NCI-H1694 (cell line): ENCODE measurements at places on chromosomes 2 and 18.

DNA sequence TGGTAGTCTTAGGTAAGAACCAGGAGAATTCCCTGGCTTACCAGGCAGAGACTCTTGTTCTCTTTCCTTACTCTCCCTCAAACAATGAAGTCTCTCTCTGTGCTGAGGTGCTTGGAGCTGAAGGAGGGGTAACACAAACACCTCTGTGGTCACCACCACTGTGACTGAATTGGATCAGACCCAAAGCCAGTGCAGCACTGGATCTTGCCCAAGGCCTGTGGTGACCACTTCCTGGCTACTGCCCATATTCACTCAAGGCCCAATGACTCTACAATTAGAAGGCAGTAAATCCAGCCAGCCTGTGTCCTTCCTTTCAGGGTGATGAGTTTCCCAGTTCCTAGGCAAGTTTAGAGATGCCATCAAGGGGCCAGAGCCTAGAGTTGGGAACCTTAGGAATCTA is 706.8 kb downstream of the SLC4A3 start:
- no peak for DNase-seq

- no peak for DNase-seq
These were observed 32.9 kb downstream of the HS1BP3 start for GRCh38 chr2:20617892-20618467.

- DNase-seq: no peak
These were observed 733.6 kb upstream of the ZEB2 start for GRCh38 chr2:145253492-145253891.

DNA sequence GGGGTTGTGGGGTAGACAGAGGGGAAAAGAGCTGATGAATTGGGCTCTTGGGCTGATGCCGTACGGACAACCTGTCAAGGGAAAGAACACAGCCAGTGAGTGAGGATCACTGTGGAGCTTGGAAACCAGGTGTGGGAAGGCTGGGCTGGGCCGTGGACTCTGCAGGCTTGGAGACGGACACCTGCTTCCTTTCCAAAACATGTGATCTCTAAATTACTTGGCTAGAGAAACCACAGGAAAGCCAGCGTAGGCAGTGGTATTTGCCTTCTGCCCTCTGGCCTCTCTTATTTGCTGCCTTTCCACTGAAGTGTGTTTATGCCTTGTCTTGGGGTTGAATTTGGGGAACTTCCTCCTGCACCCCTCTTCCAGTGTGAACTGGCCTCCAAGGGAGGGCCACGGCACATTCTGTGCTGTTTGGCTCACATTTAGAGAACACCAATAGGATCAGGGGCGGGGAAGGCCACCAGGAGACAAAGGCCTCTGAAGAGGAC is 267.7 kb downstream of the PRKCE start:
- no peak for DNase-seq

GRCh38 chr18:49013291-49013691 is 62.5 kb upstream of the SMAD7 start:
- DNase-seq: no peak

DNA sequence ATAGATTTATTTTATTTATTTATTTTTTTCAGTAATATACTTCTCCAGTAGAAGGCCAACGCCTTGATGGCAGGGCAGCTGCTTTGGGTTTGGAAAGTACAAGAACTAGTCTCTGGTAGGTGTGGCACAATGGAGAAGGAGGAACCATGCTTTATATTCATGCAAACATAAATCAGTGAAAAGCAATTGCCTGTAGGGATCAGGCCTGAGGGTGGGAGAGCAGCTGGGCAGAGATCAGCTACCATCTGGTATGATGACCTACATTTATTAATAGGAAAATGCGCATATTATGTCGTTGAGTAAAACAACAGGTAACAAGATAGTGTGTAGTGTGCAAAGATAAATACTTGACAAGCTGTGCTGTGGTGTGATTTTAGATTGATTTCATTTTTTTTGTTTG is 120.4 kb upstream of the TLK1 start:
- DNase-seq: peak; percentile 77

DNA sequence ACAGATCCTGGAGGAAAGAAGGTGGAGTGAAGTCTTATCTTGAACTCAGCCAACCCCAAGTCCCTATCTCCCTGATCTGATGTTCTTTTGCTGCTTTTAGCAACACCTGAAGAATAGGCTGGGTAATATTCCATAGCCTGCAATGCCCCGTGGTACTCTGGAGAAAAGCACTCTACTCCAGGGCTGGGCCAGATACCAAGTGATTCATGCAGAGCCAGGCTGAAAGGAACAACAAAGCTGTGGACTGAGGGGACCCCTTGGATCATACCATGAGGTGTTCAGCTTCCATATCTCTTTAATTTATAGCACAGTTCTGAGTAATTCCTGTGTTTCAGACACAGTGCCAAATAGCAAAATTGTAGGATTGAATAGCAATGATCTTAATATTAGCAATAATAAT is 130.6 kb downstream of the NXPH2 start:
- no peak for DNase-seq

GRCh38 chr18:29181151-29181901 is 1004.4 kb upstream of the CDH2 start:
- DNase-seq: no peak

- DNase-seq: no peak
These were observed 21.0 kb upstream of the PDE1A start for GRCh38 chr2:182447863-182448262.

DNA sequence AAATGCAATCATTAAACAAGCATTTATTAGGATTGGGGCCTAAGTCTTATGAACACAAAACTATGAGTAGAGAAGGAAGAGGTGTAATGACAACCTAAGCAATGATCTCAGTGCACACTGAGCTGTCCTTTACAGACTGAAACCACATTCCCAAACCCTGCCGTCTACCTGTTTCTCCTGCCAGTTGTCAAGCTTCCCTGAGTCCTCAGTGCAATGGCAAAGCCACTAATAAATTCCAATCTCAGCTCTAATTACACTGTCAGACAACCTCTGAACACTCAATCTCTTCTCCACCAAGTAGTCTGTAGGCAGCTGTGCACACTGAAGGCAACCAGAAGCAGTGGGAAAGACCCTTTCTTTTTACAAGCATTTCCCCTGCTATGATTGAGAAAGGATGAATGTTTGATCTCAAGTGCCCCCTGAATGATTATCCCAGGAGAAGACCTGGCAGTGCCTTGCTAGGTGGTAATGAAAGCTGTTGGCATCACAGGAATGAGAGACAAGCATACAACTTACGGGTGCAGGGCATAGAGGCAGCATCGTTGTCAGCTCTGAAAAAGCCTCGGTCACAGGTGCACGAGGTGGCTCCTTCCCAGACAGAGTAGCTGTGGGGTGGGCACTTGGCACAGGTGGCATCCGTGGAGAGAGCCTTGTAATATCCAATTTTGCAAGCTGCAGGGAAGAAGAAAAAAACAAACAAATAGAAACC is 71.4 kb downstream of the EPHA4 start:
- no peak for DNase-seq

DNA sequence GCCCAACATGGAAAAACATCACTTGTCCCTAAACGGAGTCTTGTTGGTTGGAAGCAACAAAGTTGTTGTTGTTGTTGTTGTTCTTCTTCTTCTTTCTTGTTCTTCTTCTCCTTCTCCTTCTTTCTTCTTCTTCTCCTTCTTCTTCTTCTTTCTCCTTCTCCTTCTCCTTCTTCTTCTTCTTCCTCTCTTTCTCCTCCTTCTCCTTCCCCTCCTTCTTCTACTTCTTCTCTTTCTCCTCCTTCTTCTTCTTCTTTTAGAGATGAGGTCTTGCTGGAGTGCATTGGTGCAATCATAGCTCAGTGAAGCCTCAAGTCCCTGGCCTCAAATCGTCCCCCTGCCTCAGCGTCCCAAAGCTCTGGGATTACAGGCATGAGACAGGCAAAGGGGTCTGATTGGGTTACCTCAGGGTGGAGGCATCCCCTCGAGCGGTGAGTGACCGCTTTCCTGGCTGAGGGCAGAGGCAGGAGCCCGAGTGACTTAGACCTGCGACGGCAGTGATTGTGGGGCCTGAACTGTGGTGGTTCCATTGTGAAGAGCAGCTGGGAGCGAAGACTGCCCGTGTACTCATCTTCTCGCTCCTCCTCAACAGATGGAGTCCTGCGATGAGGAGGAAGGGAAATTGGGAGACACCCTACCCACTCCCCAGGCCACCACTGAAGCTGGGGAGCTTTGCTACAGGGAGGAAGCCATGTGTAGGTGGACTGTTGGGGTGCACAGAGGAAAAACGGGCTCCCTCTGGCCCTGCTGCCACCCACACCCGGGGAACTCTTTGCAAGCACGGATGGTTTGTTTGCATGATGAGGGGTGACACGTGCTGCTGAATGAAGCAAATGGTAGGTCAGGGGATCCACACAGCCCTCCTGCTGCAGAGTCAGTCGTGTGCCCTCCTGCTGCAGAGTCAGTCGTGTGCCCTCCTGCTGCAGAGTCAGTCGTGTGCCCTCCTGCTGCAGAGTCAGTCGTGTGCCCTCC is 7.0 kb upstream of the PER2 start:
- DNase-seq: no peak

DNA sequence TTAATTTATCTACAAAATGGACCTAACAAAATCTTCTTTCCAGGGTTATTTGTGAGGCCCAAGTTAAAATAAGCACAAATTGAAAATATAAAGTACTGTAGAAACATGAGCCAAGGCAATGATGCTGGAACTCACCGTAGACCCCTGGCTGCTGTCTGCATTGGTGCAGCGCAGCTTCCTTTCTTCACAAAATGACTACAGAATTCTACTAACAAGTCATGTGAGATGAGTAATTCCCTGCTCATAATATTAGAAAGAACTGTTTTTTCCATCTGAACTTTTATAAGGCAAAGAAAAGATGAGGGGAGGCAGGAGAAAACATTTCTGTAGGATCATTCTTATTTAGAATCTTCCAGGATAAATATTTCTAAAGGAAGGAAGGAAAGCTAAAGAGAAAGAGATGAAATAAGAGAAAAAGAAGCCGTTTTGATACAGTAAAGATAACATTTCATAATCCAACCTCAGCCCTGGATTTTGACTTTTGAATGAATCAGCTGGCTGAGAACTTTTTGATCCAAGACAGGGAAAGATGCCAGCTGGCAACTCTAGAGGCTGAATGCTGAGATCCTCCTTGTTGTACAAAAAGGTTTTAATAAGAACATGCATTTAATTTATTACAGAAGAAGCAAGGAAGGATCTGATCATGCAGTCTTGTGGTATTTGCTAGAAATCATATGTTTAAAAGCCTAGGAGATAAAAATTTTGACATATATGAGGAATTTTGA is 183.9 kb upstream of the KLHL14 start:
- no peak for DNase-seq

- no peak for DNase-seq
These were observed 41.1 kb upstream of the NAB1 start for GRCh38 chr2:190607657-190608357.

DNA sequence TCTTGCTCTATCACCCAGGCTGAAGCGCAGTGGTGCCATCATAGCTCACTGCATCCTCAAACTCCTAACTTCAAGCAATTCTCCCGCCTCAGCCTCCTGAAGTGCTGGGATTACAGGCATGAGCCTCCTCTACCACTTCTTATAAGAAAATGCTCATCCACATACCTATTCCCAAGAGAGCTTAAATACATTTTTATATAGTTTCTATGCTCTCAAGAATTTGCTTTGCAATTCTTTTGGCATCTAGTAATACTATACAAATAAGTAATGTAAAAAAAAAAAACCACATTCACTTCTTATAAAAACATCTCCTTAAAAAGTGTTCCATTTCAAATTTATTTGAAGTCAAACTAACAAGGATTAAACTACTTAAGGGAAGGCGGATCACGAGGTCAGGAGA is 197.3 kb downstream of the DNAH7 start:
- no peak for DNase-seq

DNA sequence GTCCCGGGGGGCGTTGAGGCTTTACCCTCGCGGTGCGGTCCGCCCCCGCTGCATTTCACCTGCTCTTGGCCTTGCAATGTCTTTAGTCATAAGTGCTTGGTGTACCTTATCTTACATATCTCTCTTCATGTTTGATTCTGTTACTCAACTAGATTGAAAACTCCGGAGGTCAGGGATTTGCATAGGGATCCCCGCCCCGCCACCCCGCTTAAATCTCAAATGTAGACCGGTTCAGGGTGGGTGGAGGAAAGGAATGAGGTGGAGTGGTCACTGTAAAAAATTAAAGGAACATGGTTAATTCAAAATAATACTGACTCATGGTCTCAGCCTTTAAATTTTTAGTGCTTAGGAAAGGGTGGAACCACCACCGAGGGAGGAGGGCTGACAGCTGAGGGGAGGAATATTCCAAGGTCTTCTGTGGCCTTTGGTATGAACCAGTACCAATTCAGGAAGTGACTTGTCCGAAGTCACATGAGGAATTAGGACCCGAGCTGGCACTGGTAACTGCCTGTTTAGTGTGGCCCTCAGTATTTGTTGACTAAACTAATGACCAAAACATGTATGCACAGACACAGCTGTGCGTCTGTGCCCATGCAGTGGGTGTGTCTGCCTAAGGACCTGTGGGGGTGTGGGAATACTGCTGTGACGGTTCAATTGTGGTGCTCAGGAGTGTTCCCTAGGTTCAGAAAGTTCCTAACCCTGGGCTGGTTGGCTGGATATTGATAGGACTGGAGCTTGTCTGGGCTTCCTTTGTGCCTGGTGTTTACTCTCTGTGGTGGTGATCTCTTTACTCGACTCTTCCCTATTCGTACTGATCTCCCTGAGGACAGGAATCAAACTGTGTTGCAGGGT is 1.0 kb downstream of the PLEKHB2 start:
- no peak for DNase-seq

GRCh38 chr2:162258169-162258568 is 14.9 kb upstream of the FAP start:
- no peak for DNase-seq

DNA sequence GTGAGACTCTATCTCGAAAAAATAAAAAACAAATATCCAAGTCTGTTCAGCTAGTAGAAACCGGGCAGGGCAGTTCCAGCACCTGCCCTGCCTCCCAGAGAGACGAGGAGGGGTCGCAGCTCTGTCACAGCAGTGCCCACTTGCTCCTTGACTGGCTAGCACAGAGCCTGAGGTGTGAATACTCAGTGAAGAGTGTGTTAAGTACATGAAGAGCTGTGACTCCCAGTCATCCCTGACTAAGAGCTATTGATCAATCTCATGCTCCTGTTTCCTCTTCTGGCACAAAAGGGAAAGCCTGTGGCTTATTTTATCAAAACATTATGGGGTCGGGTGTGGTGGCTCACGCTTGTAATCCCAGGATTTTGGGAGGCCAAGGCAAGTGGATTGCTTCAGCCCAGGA is 83.0 kb upstream of the FZD7 start:
- DNase-seq: no peak

DNA sequence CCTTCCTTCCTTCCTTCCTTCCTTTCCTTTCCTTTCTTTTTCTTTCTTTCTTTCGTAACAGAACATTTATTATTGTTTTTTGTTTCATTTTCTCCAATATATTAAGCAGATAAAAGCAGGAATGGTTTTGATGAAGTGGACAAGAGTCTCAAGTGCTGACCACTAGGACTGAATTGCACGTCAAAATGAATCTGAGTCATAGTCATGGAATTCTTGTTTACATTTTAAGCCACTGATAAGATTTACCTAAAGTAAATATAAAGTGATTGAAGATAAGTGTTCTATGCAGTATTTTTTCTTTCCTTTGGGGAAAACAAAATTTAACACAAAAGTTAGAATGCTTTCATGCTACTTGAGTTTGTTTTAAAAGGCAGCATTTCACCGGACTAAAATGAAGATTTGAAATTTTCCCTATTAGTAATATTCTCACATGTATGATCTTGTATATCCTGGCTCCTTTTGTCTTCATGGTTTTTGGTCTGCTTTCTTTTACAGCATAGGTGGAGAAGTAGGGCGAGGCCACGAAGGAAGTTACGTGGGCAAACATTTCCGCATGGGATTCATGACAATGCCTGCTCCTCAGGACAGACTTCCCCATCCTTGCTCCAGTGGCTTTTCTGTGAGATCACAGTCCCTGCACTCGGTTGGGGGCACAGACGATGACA is 113.5 kb downstream of the NYAP2 start:
- DNase-seq: no peak
